Testis (tissue), 5 donors: ENCODE measurements at places on chromosomes 5 and 9. TPM values are rescaled to one million over a fixed set of nuclear protein-coding genes. Genes with fewer than 3 reads are reported as not detected.

DNA sequence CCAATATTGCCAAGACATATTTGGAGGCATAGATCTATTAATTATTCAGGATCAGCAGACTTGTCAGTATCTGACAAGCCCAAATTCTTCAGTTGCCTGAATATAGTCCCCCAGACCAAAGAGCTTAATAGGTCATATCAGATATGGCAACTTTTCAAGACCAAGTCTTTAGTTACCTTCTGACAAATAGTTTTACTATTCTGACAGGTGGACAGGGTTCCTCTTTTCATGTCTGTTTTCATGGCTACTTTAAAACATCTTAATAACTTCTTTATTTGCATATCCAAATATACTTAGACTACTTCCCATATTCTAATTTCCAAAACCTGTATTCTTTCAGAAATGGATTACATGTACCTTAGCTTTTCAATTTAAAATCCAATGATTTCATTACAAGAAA lies 65.4 kb downstream of the AUH start:
- H3K4me3 ChIP-seq = no peak overlapping the region
- H3K27me3 ChIP-seq = no peaks in the 10 kb centered on the region
- no peaks in the 10 kb centered on the region for H3K36me3 ChIP-seq
- no peak for DNase-seq
- H3K4me1 ChIP-seq = no peaks in the 10 kb centered on the region
- H3K27ac ChIP-seq = no peak overlapping the region

DNA sequence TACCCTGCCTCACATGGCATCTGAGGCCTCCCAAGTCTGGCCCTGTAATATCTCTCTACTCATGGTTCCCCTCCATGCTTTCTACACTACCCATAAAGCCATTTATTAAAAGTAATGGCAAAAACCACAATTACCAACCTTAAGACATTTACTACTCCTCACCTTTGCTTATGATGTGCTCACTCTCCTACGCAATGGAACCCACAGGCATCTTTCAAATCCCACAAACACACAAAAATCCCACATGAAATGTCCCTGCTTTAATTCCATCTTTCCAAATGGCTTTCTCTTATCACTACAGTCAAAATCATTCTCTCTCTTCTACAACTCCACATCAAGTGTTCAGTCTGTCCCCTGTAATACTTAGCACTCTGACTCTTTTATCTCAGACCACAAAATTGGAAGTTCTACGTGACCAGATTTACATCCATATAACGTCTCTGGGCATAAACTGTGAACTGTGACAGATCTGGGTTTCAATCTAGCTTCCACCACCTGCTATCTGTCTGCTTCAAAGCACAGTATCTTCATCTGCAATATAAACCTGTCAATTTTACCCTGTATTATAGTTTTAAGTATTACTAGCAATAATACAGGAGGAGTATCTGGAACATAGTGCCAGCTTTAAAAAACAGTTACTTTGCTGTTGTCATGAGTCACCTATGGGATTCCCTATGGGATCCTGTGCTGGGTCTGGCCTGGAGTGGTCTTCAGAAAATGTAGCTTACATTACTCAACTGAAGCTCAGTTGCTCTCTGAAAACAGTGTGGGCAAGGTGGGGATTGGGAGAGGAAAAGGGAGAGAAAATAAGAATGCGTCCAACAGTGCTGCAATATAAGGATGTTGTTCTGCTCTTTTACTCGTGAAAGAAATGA lies 137.1 kb upstream of the TRIM32 start:
- H3K27me3 ChIP-seq = no peaks in the 10 kb centered on the region
- no peak overlapping the region for H3K4me3 ChIP-seq

GNA14 gene
- 4.3 TPM for total RNA-seq

DNA sequence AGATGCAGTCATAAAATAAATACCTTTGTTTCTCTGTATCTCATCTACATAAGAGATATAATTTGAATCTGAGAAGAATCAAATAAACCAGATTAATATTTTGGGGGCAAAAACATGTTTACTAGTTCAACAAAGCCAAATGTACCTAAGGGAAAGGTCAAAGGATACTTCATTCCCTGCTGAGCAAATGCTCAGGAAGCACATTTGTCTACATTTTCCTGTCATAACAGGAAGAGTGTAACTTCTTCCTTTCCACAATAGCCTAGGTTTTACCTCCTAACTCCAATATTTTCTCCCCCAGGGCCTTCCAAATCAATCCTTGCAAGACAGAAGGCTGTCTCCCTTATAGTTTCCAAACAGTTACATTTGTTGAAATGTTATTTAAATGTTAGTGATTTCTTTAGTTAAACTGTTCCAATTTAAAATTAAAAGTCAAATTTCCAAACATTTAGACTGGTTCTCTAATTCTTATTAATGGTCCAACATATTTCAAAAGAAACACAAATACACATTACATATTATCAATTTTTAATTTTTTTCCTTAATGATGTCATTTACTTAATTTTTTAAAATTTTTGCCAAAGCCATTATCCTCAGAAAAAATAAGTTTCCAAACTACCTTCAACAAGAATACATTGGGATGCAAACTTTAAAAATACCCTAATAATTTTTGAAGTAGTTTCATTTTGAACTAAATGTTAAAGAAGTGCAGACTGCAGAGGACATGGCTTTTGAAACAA lies 67.8 kb downstream of the MEF2C start:
- DNase-seq = no peak
- H3K27me3 ChIP-seq = no peaks in the 10 kb centered on the region
- H3K36me3 ChIP-seq = no peaks in the 10 kb centered on the region
- peaks cover 14% of the 10 kb centered on the region for H3K4me1 ChIP-seq
- no peak overlapping the region for H3K4me3 ChIP-seq

ANKRD20A1 gene
- 56.7 TPM for total RNA-seq
